ENCODE measurements at places on chromosomes 2 and 18.

- no peak for DNase-seq
Observed at GRCh38 chr18:55390898-55391297, 197.1 kb downstream of the TCF4 start.

DNA sequence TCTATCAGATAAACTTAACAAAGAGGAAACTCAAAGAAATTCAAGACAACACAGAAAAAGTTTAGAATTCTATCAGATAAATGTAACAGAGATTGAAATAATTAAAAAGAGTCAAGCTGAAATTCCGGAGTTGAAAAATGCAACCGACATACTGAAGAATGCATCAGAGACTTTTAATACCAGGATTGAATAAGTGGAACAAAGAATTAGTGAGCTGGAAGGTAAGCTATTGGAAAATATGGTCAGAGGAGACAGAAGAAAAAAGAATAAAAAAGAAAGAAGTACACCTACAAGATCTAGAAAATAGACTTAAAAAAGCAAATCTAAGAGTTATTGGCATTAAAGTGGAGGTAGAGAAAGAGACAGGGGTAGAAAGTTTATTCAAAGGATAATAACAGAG lies 88.0 kb downstream of the ATP8B1 start:
- no peak for DNase-seq

DNA sequence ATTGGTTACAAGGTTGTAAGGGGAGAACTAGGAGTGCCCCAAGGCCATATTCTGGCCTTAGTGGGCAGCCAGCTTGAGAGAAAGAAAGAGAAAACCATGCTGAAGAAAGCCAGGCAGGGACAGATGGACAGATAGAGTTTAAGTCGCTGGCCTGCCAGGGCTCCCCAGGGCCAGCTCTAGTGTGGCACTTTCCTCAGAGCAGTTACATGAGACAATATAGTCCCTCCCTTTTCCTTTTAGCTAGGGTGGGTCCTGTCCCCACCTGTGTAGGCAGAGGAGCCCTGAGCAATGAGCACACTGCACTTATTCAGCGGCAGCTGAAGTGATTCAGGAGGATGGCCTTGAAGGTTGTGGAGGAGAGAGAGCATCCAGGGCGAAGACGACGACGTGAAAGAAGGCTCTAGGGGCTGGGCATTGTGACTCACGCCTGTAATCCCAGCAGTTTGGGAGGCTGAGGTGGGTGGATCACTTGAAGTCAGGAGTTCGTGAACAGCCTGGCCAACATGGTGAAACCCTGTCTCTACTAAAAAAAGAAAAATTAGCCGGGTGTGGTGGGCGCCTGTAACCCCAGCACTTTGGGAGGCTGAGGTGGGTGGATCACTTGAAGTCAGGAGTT lies 152.0 kb upstream of the SLC1A4 start:
- DNase-seq = no peak

- no peak for DNase-seq
Observed at GRCh38 chr2:9574331-9574730, 18.7 kb upstream of the ADAM17 start.

- no peak for DNase-seq
Observed at GRCh38 chr2:153287109-153287801, 191.3 kb downstream of the RPRM start.

DNA sequence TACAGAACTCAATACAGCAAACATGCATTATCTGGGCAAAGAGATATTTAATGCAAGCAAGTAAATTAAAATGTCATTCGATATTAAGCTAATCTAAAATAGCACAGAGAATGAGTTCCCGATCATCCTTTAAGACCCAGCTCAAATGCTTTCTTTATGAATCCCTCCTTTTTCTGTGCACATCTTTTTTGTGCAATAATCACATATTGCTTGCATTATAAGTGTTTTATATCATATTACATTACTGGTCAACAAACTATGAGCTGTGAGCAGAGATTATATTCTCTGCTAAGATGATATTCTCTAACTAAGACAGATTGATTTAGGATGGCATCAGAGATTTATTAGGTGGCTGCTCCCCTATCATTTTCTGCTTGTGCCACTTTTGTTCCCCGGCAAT lies 146.1 kb downstream of the ERBB4 start:
- no peak for DNase-seq

GRCh38 chr2:69083235-69083748 lies 70.3 kb downstream of the ANTXR1 start:
- DNase-seq = no peak

- no peak for DNase-seq
Observed at GRCh38 chr2:56102866-56103265, 80.9 kb upstream of the CCDC85A start.

DNA sequence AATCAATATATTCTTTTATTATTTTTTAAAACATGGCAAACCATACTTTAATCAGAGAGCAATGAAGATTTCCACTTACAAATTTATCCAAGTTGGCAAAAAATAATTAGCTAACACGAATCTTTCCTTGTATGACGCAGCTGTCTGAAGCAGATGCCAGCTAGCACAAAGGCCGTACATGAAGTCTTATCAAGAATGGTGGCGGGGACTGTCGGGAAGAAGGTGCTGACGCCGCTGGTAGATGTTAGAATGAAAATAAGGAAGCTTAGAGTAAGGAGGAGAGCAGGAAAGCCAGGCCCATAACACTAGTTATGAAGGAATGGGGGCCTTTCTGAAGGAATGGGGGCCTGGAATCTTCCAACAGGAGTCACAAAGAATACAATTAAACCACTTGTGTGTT lies 96.7 kb downstream of the ZNF516 start:
- DNase-seq = no peak

DNA sequence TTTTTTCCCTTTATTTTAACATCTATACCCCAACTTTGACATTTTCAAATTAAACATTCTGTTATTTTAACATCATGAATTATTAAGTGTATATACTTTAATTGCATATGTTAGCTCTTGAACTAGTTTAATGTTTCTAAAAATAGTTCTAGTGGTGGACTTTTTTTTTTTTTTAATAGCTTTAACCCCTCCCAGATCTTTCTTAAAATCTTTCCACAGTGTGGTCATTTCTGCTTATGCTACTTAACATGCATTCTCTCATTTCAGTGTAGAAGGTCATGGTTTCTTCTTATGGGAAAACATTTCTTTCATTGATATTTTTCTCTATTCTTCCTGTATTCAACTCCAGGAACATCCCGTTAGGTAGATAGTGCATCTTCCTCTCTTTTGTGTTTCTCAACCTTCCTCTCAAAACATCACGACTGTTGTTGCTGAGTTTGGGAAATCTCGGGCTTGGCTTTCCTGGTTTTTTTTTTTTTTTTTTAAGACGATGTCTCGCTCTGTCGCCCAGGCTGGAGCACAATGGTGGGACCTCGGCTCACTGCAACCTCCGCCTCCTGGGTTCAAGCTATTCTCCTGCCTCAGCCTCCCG lies 849 bp upstream of the TMEM18 start:
- DNase-seq = no peak

- no peak for DNase-seq
Observed at GRCh38 chr2:219844401-219845091, 217.1 kb downstream of the SLC4A3 start.

DNA sequence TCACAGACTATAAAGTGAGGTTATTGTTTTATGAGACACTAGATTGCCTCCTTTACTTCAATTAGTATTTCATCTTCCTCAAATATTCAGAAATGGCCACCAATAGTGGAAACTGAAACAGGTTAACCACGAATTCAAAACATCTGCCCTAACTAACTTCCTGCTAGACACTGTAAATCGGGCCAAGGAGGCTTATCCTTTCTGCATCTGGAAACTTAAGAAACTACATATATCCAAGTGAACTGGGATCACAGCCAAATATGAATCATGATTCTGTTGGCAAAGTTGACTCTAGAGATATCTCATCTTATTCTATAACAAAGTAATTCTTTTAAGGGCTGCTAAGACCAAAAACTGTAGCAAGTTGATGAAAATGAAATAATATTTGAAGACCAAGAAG lies 136.6 kb upstream of the ZC3H15 start:
- DNase-seq = no peak

- DNase-seq = no peak
Observed at GRCh38 chr2:23200787-23201114, 184.2 kb upstream of the KLHL29 start.

- DNase-seq = no peak
Observed at GRCh38 chr2:20062615-20063545, 11.5 kb upstream of the LAPTM4A start.
